ENCODE measurements at places on chromosomes 16 and 17. TPM values are rescaled to one million over a fixed set of nuclear protein-coding genes. Genes with fewer than 3 reads are reported as not detected.

TMEM88 gene
- total RNA-seq, result 1.9 TPM

SLC13A2 gene
- not detected for total RNA-seq

TBC1D3D gene
- total RNA-seq, result not detected

TBC1D3I gene
- 0.60 TPM for total RNA-seq

DNA sequence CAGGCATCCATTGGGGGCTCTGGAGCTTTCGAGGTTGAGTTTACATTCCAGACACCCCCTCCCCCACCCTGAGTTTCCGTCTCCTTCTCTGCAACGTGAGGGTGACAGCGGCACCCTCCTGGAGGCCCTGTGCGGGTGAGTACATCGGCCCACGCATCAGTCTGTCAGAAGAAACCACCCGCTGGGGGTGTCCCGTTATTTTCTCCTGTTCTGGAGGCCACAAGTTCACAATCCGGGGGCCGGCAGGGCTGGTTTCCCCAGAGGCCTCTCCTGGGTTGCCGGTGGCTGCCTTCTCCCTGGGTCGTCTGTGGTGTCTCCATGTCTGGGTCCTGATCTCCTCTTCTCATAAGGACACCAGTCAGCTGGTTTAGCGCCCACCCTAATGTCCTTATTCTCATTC lies 35.7 kb downstream of the GSE1 start:
- DNase-seq, result no peak

DNA sequence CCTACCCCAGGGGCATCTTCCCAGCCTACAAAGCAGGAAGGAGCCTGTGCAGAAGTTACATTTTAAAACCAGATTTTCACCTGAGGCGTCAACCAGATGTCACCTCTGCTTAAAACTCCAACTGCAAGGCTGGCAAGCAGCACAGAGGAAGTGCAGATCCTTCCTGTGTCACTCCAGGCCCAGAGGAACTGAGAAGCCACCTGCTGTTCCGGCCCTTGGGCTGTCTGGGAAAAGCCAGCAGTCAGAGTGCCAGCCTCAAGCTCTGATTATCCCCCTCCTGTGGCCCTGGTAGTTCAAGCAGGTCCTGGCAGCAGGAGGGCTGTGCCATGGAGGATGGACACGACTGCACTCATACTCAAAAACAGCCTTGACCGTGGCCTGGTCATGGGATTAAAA lies 10.2 kb downstream of the POLR2C start:
- no peak for DNase-seq

DNA sequence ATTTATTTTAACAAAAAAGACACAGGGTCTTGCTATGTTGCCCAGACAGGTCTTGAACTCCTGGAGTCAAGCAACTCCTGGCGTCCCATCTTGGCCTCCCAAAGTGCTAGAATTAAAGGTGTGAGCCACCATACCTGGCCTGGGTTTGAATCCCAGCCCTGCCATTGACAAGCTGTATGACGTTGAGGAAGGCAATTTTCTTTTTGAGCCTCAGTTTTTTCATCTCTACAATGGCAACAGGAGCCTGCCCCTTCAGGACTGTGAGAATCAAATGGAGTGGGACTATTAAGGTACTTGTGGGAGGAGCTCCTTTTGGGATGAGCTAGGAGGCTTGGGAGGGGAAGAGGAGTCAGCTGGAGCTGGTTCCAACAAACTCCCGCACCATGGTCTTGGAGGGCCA lies 6.2 kb downstream of the RARA start:
- DNase-seq, result no peak

GRCh38 chr16:10641953-10642949 lies 52.5 kb downstream of the TEKT5 start:
- no peak for DNase-seq

DNA sequence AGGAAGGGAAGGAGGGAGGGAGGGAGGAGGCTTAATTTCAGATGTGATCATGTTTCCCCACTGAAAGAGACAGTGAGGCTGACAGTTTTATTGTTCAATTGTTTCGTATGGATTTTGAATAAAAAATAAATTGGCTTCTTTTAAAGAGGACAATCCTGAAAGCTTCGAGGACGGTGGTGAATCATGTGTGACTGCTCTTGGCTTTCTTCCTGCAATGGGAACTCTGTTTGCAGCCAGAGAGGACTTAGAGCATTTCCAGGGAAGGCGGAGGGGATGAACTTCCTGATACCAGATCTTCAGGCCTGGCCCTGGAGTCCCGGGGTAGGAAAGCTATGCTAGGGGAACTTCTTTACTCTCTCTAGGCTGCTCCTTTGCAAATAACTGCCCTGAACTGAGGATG lies 72.8 kb upstream of the C16orf82 start:
- no peak for DNase-seq

- no peak for DNase-seq
These were observed 58.5 kb upstream of the CREBBP start for GRCh38 chr16:3938843-3939624.
